ENCODE measurements at places on chromosomes 2 and 18. TPM values are rescaled to one million over a fixed set of nuclear protein-coding genes. Genes with fewer than 3 reads are reported as not detected.

Gene MC4R
- total RNA-seq: not detected

DNA sequence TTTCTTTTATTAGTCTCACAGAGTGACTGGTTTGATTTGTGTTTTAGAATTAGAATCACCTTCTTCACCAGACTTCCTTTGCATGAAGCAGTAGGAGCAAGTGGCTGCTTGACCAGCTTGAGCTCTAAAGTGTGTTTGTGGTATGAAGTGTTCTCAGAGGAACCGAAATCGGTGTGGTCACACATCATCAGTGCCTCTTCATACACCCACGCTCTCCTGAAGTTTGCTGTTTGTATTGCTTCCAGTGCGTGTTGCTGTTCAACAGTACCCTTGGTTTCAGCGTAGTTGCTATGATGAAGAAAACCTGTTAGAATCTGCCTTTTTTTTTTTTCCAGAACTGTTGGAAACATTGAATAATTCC is 77.9 kb downstream of the LIMS1 start:
- peak overlapping the region; percentile 31 for H3K4me3 ChIP-seq
- H3K36me3 ChIP-seq: no peaks in the 10 kb centered on the region
- H3K27ac ChIP-seq: peak overlapping the region; percentile 84
- H3K4me1 ChIP-seq: peaks cover 83% of the 10 kb centered on the region
- no peaks in the 10 kb centered on the region for H3K27me3 ChIP-seq

DNA sequence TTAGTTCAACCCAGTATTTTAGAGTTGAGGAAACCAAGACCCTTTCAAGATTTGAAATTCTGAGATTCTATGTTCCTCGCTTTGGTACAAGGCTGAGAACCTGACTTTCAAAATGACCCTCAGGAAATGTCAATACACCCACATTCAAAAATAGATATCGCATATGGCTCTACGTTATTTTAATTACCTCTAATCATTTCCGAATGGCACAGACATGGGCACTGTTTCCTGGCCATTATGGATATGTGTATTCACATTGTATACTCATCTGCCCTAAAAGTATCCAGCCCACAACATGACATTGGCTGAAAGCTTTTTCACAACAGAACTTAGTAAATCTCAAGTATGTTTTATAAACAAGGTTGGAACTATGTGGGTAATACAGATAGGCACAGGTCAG is 6.7 kb downstream of the KLF7 start:
- H3K4me1 ChIP-seq: peaks cover 81% of the 10 kb centered on the region
- no peaks in the 10 kb centered on the region for H3K27me3 ChIP-seq
- H3K4me3 ChIP-seq: no peak overlapping the region

- H3K4me3 ChIP-seq: no peak overlapping the region
- DNase-seq: no peak
- H3K4me1 ChIP-seq: peaks cover 7% of the 10 kb centered on the region
- peaks cover 11% of the 10 kb centered on the region for H3K27me3 ChIP-seq
- H3K36me3 ChIP-seq: no peaks in the 10 kb centered on the region
Measured at GRCh38 chr18:36484591-36484990, 187.1 kb downstream of the FHOD3 start.
